ENCODE measurements at places on chromosomes 7 and 10.

GRCh38 chr7:155211173-155211572 is 86.5 kb upstream of the INSIG1 start:
- DNase-seq = no peak

DNA sequence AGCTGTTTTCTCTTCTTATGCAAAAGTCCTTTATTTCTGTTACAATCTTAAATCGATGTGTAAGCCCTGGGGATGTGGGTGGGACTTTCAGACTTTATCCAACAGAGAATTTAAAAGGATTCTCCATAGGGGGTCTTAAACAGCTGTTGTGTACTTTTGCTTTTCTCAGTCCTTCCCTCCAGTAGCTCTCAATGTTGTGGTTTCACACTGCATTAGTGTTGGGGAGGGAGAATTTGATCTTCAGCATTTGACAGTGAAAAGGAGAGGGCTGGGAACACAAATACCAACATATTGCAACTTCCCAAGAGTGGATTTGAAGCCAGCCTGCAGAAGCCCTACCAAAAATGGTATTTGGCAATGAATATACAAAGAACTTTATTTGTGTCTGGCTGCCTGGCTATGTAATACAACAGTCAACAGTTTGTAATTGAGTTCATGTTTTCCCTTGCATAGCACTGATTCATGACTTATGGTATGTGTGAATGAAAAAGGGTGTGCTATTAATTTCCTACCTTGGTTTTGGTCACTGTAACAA is 80.1 kb upstream of the CAPZA2 start:
- DNase-seq = no peak

- no peak for DNase-seq
Observed at GRCh38 chr10:6578795-6579182, 1.3 kb downstream of the PRKCQ start.

- DNase-seq = no peak
Observed at GRCh38 chr7:34357068-34357467, 300.9 kb upstream of the NPSR1 start.

DNA sequence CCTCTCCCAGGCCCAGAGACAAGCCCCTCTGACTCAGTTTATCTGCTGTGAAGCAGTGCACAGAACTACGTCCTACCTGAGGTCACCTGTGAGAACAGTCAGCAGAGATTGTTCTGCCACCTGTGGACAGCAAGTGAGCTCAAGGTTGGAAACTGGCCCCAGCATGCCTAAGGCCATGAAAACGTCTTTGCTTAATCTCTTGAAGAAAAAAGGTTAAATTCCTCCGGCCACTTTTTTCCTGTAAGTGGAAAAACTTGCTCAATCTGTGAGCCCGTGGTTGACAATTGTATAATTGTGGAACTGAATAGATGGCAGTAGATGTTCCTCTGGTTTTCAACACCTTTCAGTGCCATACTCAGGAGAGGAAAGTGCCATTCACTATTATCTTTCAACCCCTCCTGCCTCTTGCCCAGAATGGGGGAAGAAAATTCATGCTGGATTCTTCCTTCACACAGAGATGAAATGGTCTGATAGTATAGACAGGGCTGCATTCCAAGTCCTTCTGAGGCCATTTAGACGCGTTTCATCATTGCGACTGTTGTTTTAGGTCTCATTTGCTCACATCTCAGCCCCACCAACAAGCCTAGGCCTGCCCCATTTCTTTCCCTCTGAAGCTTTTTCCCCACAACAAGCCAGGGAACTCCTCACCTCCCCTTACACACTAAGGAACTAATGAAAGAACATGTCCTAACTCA is 292.9 kb downstream of the FZD1 start:
- no peak for DNase-seq

DNA sequence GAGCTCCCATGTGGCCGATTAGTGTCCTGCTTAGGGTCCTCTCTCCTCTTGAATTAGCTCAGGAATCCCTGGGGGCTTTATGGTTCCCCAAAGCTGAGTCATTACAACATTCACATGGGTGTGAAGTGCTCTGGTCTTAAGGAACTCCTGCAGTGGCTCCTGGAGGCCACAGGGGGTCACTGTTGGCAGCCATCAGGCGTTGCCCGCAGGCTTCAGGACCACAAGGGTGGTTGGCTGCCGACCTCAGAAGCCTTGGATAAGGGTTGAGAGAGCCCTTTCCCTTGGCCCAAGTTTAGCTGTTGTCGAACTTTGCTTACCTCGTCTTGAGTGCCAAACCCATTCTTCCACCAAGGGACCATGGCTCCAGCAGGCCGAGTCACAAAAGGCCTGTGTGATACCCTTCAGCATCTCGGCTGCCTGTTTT is 61.7 kb downstream of the SH2D4B start:
- peak; percentile 77 for DNase-seq

DNA sequence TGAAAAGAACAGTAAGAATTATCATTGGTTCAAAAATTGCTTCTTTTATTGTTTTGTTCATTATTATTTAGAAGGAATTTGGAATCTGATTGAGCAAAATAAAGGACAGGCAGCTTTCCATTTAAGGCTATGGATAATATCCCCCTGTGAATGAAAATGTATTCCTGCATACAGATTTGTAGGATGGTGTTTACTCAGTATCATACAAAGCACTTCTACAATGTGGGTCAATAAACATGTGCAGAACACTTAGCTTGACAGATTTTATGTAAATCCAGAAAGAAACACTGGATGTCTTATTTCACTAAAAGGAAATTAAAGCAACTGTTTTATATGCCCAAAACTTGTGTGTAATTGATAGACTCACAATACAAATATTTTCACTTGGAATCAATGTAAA is 189.7 kb downstream of the THSD7A start:
- no peak for DNase-seq
